ENCODE measurements at places on chromosomes 2 and 18.

GRCh38 chr2:216651351-216651881 lies 18.2 kb downstream of the IGFBP2 start:
- no peak for DNase-seq

GRCh38 chr2:68171684-68172083 lies 14.0 kb downstream of the PNO1 start:
- DNase-seq = no peak

DNA sequence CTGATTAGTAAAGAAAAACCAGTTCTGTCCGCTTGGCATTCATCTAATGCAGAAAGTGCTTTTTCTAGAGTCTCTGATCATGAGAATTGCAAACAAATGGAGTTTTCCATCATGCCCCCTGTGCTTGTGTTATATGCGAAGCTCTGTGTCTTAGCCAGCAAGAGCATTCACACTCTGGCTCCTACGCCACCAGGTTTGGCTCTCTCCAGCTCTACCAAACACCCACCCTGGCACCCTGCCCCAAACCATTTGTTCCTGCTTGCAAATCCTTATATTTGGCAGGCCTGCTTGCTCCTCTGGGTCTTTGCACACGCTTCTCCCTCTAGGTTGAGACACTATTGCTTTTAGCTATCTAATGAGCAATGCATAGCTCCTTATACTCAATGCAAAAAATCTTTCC lies 204.1 kb upstream of the CYRIA start:
- no peak for DNase-seq

DNA sequence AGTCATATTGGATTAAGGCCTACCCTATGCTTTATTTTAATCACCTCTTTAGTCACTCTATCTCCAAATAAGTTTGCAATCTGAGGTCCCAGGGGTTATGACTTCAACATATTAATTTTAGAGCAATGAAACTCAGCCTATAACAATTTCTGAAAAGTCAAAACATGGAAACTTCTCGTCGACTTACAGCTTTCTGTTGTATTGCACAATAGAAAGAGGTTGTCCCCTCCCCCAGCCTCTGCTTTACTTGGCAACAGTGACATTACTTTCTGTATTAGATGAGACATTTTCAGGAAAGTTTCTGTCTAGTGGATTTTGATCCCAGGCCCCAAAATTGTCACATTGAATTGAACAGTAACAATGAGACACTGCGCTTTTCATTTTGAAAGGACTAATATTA lies 326.4 kb downstream of the THSD7B start:
- no peak for DNase-seq

DNA sequence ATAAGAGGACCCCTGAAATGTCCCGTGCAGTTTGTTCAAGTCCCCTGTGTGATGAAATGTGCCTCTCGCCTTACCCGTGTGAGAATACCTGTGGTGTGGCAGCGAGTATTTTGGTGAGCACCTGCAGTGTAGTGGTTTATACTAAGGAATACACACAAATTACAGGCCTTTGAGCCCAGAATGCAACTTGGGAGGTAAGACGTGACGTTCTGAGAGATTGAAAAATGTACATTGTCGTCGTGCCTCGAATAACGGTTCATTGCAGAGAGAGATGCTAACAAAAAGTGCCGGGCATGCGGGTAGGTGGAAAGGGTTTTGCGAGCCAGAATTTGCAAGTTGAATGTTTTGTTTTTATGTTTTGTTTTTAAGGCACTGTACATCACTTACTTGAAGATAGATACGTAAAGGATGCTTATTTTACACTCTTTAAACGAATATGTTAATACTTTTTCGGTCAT lies 867 bp downstream of the RBBP8 start:
- DNase-seq = peak; percentile 32

DNA sequence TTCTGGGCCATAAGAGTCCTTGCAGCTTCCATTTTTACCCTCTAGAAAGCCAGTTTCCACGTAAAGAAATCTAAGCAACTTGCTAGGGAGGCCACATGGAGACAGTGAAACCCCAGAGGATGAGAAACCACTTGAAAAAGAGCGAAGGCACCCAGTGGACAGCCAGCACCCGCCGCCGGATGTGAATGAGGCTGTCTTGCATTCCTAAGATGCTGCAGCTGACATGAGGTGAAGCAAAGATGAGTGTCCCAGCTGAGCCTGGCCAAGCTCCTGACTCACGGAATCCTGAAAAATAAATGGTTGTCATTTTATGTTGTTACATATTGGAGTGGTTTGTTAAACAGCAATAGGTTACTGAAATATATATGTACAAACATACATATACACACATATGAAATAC lies 65.9 kb upstream of the STPG4 start:
- no peak for DNase-seq

DNA sequence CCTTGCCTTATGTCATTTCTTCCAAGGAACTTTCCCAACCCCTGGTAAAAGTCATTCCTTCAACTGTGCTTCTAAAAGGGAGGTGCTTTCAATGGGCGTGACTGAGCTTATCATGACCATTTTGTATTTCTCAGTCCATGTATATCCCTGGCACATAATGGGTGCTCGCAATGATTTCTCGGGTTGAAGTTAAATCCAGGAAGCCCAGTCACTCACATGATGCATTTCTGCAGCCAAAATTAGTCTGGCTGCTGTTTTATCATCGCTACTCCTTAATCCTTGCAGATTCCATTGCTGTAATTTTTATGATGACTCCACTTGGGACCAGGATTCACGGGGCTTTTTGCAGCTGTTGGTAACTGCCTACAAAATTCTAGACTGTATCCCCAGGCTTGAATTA lies 25.9 kb upstream of the RFX8 start:
- no peak for DNase-seq

GRCh38 chr18:10481831-10482230 lies 27.4 kb downstream of the APCDD1 start:
- no peak for DNase-seq

DNA sequence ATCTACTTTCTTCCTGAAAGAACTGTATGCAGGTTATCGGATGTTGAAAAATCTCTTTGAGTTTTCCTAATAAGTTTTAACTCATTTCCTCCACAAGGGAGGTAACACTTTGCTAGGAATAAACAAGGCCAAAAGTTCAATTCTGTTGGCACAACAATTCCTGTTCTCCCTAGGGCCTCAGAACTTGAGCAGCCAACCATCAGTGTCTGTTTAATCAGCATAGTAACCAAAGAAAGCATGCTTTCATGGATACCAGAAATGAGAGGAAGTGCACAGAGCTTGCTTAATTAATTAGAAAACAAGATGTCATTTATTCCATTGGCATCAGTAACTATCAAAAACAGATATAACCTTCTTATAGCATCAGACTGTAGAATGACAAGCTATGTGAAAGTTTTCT lies 503.2 kb upstream of the CNTNAP5 start:
- no peak for DNase-seq

DNA sequence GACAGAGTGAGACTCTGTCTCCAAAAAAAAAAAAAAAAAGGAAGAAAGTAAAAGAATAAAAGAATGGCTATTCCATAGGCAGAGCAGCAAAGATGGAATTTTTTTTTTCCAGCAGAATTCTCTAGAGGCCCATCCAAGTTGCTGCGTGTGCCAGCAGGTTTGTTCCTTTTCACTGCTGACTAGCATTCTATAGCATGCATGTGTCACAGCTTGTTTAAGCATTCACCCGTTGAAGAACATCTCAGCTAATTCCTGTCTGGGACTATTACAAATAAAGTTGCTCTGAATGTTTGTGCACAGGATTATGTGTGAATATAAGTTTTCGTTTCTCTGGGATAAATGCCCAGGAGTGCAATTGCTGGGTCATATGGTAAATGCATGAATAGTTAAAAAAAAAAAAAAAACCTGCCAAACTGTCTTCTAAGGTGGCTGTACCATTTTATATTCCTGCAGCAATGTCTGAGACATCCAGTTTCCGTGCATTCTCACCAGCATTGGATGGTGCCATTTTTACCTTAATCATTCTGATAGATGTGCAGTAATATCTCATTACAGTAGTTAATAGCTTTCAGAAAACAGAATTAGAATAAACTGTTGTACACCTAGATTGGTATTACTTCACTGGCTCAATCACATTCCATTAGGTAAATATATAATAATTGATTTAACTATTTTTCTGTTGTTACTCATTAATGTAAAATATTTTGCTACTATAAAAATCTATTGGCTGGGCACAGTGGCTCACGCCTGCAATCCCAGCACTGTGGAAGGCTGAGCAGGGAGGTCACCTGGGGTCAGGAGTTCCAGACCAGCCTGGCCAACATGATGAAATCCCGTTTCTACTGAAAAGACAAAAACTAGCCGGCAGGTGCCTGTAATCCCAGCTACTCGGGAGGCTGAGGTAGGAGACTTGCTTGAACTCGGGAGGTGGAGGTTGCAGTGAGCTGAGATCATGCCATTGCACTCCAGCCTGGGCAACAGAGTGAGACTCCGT lies 47.5 kb upstream of the ASAP2 start:
- DNase-seq = no peak

GRCh38 chr18:80022613-80023012 lies 11.6 kb upstream of the RBFA start:
- no peak for DNase-seq

DNA sequence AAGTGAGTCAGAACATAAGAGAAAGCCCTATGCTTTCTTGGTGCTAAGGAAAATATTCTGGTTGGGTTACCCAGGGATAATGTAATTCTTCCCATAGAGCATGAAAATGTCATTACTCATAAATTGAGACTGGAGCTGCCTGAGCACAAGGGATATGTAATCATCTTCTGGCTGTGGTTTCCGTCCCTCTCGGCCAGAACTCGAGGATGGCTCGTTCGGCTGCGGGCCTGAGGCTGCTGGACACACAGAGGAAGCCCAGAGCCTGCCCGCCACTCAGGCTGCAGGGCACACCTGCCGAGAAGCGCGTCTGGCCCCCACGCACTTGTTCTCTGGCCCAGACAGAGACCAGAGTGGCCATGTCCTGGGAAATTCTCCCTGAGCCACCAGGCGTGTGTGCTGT lies 104.9 kb downstream of the ASAP2 start:
- no peak for DNase-seq

GRCh38 chr2:235066490-235066889 lies 114.7 kb downstream of the SH3BP4 start:
- DNase-seq = no peak

GRCh38 chr2:197259470-197259999 lies 51.0 kb downstream of the ANKRD44 start:
- DNase-seq = no peak

DNA sequence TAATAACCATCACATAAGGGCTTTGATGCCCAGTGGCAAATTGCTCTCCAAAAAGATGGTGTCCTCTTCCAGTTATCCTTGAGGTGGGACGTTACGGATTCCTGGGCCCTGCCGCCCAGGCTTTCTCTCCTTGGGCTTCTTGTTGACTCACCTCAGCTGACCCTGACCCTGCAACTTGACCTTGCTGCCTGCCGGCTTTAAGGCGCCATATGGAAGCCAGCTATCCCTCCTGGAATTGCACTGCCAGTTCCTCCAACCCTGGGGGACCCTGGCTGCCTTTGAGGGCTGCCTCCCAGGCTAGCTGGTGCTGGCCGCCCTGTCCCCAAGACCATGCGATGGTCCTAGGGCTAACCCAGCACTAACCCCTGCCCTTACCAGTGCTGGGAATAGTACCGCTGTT lies 28.3 kb upstream of the B3GNT7 start:
- DNase-seq = no peak

- no peak for DNase-seq
Measured at GRCh38 chr2:71671203-71671854, 218.0 kb downstream of the DYSF start.

DNA sequence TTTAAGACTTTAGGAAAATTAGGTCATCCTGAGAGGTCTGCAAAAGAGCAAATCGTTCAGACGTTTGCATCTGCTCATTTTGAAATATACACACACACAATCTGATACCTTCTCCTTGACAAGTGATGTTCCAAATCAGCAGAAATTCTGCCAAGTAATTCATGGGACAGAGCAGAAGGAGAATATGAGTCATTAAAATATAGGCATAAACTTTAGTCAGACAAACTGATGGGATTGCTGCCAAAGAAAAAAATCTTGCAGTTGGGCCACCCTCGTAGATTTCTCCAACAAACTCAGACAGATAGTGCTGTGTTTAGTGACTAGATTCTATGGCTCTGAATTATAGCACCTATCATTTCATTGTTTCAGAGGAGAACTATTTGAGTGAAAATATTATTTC lies 336.3 kb downstream of the NYAP2 start:
- no peak for DNase-seq

- DNase-seq = no peak
Measured at GRCh38 chr18:11591957-11592356, 17.4 kb upstream of the SLC35G4 start.

DNA sequence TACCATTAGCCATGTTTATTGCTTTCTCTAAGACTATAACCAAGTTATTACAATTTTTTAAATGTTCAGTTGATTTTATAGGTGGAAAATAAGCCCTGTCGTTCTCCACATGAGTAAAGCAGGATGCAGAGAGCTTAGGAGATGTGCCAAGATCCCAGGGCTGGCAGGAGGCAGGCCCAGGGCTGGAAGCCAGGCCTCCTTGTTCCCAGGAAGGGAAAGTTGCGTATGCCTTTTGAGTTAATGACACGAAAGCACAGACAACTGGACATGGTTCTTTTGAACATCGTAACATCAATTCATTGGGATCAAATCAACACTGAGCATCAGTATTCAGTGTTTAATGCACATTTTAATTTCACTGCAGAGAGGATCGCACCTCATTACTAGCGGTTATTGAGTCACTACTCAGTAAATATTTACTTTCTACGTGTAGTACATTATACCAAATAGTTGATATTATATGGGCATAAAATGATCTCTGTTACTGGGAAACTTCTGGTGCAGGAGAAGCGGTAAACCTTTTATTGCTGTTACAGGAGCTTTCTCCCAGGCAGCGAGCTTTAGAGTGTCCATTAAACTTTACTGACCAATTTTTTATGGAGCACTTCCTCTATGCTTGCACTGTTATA lies 60.0 kb downstream of the RNF144A start:
- no peak for DNase-seq

- DNase-seq = peak; percentile 73
Measured at GRCh38 chr18:74806700-74807416, 209.2 kb downstream of the ZNF407 start.

DNA sequence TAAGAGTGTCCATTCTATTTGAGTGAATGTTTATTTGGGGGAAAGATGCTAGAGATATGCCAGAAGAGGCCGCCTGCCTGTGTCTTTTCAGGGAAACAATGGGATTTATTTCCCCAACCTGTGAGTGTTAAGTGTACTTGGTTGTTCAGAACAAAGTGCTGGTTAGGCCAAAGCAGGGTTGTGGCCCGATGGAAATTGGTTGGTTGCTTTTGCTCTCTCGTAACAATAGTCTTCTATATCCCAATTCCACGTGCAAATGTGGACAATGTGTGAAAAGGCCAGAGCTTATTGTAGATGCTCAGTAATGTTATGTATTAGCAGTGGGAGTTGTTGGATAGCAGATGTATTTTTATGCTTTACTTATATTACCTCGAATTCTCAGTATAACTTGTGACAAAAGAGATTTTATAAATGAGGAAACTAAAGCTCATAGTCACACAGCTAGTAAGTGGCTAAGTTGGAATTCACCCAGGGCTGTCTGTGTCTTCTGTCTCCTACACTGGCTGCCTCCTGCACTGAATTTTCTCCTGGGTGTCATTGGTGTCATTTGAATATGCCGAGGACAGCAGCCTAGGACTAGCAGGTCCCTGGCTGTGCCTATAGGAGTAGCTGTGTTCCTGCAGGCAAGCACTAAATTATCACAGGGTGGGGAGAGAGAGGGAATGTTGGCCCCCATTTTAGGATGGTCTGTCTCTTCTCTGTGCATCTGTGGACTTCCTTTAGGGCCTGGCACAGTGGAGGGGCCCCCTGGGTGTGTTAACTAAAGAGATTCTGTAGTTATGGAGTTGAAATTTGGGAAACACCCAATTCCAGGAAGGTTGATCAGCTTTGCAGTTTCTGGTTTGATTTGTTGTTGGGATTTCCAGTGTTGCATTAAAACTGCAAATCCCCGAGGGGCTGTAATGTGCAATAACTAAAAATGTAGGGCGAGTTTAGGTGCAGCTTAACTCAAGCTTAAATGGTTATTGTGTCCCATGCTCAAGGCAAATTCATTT lies 21.6 kb downstream of the GPD2 start:
- DNase-seq = no peak

Measured in GM12878 (cell line).